ENCODE measurements at places on chromosomes 3 and 15.

DNA sequence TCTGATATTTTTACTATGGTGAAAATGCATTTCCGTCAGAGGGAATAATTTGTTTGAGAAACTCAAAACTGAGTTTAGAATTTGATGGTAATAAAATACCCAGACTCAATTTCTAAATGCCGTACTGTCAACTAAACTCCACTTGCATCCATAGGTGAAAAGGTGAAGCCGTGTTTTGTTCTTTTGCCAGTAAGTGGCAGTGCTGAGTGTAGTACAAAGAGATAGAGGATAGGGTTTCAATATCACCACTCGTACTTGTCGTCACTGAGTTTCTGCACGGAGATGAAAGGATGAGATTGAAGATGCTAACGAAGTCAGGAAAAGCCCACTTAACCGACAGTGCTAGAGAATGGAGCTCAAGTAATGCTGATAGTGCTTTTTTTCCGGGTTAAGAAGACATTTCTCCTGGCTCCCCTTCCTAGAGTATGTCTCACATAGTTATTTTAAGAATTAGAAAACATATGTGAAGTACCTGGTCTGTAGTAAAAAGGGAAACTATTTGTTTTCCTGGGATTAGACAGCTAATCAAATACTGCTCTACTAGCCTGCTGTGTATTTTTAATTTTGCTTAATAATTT is 345.1 kb downstream of the IL5RA start:
- no peak for DNase-seq

DNA sequence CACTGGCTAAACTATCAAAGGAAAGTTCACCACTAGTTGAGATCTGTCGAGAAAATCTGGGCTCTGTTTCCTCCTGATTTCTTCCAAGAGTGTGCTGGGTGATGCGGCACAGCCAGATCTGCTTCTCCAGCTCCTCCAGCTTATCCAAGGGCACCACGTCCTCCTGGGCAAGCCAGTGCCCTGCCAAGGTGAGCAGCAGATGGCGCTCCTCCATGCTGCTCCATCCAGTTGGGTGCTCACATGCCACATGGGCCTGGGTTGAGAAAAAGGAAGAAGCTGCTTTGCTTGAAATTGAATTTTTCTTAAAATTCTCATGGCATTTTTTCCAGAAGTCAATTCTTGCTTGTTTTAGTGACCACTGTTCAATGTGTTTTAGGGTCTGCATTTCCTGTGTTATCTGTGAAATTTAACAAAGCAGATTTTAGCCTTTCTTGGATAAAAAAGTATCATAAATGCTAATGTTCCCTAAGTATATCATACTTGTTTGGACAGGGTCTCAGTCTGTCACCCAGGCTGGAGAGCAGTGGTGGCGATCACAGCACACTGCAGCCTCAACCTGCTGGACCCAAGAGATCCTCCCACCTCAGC is 47.3 kb downstream of the EIF3J start:
- DNase-seq = peak; percentile 17

GRCh38 chr3:138296639-138297038 is 33.0 kb downstream of the NME9 start:
- no peak for DNase-seq

- no peak for DNase-seq
Observed at GRCh38 chr15:27622371-27622770, 476.7 kb downstream of the OCA2 start.

GRCh38 chr3:33006571-33007286 is 55.3 kb downstream of the CCR4 start:
- no peak for DNase-seq

DNA sequence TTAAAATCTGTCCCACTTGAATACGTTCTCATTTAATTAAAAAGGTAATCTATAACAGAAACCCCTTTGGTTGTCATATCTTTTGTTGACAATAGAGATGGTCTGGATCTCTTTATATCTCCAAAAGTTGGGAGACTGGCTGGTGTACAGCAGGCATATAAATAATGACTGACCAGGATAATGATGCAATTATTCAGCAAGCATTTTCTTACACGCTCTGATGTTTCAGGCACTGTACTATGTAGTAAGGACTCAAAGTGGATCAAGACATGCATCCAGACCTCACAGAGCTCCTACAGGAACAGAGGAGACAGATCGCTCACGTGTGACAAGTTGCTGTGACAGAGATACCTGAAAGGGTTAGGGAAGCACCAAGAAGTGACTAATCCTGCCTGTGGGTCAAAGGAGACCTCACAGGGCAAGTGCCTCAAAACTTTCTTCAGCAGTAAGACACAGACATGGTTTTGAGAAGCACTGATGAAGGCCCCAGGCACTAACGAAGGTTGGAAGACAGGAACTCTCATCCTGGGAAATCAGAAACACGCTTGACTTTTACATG is 25.7 kb downstream of the VPS39 start:
- no peak for DNase-seq

GRCh38 chr3:5162102-5162501 is 25.4 kb upstream of the EDEM1 start:
- DNase-seq = no peak

GRCh38 chr3:55637906-55638638 is 151.0 kb upstream of the WNT5A start:
- no peak for DNase-seq

GRCh38 chr3:192365571-192365970 is 361.8 kb downstream of the FGF12 start:
- DNase-seq = no peak

GRCh38 chr3:126533506-126533905 is 9.6 kb downstream of the CHST13 start:
- no peak for DNase-seq

GRCh38 chr3:129536804-129537203 is 6.2 kb upstream of the H1-8 start:
- DNase-seq = no peak

Measured in thymus (tissue), 14 donors.